ENCODE measurements at places on chromosomes 7 and 10. TPM values are rescaled to one million over a fixed set of nuclear protein-coding genes. Genes with fewer than 3 reads are reported as not detected.

GRCh38 chr7:7183838-7184463 lies 1.6 kb downstream of the C1GALT1 start:
- peaks cover 20% of the 10 kb centered on the region for H3K36me3 ChIP-seq
- peak; percentile 59 for DNase-seq
- H3K27me3 ChIP-seq = no peaks in the 10 kb centered on the region
- peak overlapping the region; percentile 44 for H3K27ac ChIP-seq
- peaks cover 40% of the 10 kb centered on the region for H3K4me1 ChIP-seq
- H3K4me3 ChIP-seq = peak overlapping the region; percentile 91

GRCh38 chr10:105725007-105725406 lies 1083.9 kb downstream of the SORCS3 start:
- H3K4me1 ChIP-seq = no peaks in the 10 kb centered on the region
- H3K4me3 ChIP-seq = no peak overlapping the region
- no peak for DNase-seq
- no peak overlapping the region for H3K27ac ChIP-seq
- H3K27me3 ChIP-seq = no peaks in the 10 kb centered on the region

GRCh38 chr7:72710983-72711382 lies 117.0 kb downstream of the TYW1B start:
- no peak overlapping the region for H3K27ac ChIP-seq
- H3K27me3 ChIP-seq = no peaks in the 10 kb centered on the region
- DNase-seq = no peak
- peaks cover 4% of the 10 kb centered on the region for H3K4me1 ChIP-seq
- no peak overlapping the region for H3K4me3 ChIP-seq
- H3K36me3 ChIP-seq = no peaks in the 10 kb centered on the region

GRCh38 chr10:108375691-108376090 lies 1211.2 kb upstream of the SORCS1 start:
- H3K27me3 ChIP-seq = no peaks in the 10 kb centered on the region
- DNase-seq = no peak
- H3K36me3 ChIP-seq = no peaks in the 10 kb centered on the region
- no peak overlapping the region for H3K4me3 ChIP-seq

- H3K36me3 ChIP-seq = no peaks in the 10 kb centered on the region
- no peak within 1 kb of the TSS for H3K27ac ChIP-seq
- DNase-seq = peak; percentile 94
- H3K4me3 ChIP-seq = peak within 1 kb of the TSS; percentile 77
These were observed at the start of gene EPHB4 for GRCh38 chr7:100827330-100828226. TSS of gene EPHB4 (minus strand) at chr7:100827523. CDS start at chr7:100827030, 493 bp downstream.

DNA sequence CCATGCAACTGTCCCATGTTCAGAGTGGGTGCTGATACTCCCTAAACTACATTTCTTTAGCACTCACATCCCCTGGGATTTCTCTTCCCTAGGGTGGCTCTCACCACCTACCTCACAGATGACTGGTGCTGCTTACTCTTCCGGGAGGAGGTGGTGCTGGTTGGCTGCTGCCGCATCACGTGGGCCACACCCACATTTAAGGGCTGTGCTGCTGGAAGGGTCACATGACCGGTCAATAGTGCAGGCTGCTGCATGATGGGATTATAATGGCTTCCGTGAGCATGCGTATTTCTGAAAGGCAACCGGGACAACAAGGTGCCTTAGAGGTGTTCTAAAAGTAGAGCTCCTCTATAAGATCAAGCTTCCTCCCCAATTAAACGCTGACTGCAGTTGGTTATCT lies 76.8 kb downstream of the CLEC2L start:
- H3K4me1 ChIP-seq = no peaks in the 10 kb centered on the region
- no peaks in the 10 kb centered on the region for H3K27me3 ChIP-seq
- no peak for DNase-seq
- H3K27ac ChIP-seq = no peak overlapping the region
- H3K4me3 ChIP-seq = no peak overlapping the region

- H3K27me3 ChIP-seq = no peaks in the 10 kb centered on the region
- no peak for DNase-seq
- H3K27ac ChIP-seq = no peak overlapping the region
- no peaks in the 10 kb centered on the region for H3K4me1 ChIP-seq
- H3K36me3 ChIP-seq = no peaks in the 10 kb centered on the region
These were observed 876.2 kb downstream of the GRID1 start for GRCh38 chr10:85490431-85490830.

DNA sequence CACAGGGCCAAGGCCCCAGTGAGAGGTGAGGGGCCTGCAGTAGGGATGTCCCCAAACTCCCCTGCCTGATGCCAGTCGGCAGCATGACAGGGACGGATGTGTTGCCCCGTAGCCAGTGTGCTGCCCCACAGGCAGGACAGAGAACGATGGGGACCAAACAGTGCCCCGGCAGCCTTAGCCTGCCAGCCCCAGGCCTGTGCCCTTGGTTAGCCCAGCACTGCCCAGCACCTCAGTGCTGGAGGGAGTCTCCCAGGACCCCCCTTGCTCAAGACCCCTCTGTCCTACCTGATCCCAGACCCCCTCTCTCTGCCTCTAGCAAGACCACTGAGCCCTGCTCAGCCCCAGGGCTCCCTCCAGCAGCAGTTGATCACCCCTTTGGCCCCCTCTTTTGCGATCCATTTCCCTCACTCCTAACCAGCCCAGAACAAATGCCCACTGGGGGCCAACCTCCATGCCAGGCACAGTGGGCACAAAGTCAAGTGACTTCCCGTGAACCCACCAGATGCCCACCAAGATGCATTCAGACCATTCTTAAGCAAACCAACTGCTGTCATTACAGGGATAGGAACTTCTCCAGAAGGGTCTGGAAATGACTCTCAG lies 34.0 kb downstream of the OAT start:
- DNase-seq = peak; percentile 76
- H3K4me3 ChIP-seq = no peak overlapping the region
- H3K36me3 ChIP-seq = no peaks in the 10 kb centered on the region
- peaks cover 4% of the 10 kb centered on the region for H3K4me1 ChIP-seq
- H3K27me3 ChIP-seq = peaks cover 17% of the 10 kb centered on the region
- H3K27ac ChIP-seq = no peak overlapping the region

DNA sequence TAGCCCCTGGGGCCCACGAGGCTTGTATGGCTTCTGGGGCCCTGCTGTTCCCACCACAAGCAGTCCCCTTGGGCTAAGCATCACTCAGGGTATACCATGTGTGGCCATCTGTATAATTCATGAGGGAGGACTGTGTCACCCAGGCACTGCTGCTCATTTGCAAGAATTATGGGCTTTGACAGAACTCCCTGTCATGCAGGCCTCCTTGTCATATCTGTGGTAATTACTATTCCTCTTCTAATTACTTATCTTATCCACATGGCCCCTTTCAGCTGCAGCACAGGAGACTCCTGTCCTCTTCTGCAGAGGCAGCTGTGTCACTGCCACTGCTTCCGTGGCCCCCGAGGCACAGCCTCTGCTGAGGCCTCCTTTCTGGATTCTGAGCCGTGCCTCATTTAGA lies 46.3 kb downstream of the LRMDA start:
- no peak overlapping the region for H3K27ac ChIP-seq
- no peak overlapping the region for H3K4me3 ChIP-seq
- H3K36me3 ChIP-seq = no peaks in the 10 kb centered on the region
- DNase-seq = no peak
- H3K27me3 ChIP-seq = no peaks in the 10 kb centered on the region

- DNase-seq = no peak
- peaks cover 55% of the 10 kb centered on the region for H3K4me1 ChIP-seq
- H3K27ac ChIP-seq = peak overlapping the region; percentile 54
These were observed 4.0 kb downstream of the UNC5B start for GRCh38 chr10:71216363-71216695.

- H3K27ac ChIP-seq = no peak overlapping the region
- H3K4me3 ChIP-seq = no peak overlapping the region
- H3K36me3 ChIP-seq = no peaks in the 10 kb centered on the region
- no peaks in the 10 kb centered on the region for H3K27me3 ChIP-seq
- DNase-seq = no peak
These were observed 356.8 kb downstream of the GPR158 start for GRCh38 chr10:25531457-25532061.

- H3K36me3 ChIP-seq = no peaks in the 10 kb centered on the region
- DNase-seq = no peak
- no peaks in the 10 kb centered on the region for H3K27me3 ChIP-seq
- no peak overlapping the region for H3K4me3 ChIP-seq
- H3K27ac ChIP-seq = no peak overlapping the region
- H3K4me1 ChIP-seq = no peaks in the 10 kb centered on the region
These were observed 169.9 kb downstream of the RNF133 start for GRCh38 chr7:122528879-122529481.

GRCh38 chr7:1758028-1758858 lies 88.2 kb downstream of the ELFN1 start:
- H3K4me3 ChIP-seq = no peak overlapping the region
- no peak overlapping the region for H3K27ac ChIP-seq
- H3K4me1 ChIP-seq = no peaks in the 10 kb centered on the region
- peak; percentile 85 for DNase-seq
- no peaks in the 10 kb centered on the region for H3K36me3 ChIP-seq

DNA sequence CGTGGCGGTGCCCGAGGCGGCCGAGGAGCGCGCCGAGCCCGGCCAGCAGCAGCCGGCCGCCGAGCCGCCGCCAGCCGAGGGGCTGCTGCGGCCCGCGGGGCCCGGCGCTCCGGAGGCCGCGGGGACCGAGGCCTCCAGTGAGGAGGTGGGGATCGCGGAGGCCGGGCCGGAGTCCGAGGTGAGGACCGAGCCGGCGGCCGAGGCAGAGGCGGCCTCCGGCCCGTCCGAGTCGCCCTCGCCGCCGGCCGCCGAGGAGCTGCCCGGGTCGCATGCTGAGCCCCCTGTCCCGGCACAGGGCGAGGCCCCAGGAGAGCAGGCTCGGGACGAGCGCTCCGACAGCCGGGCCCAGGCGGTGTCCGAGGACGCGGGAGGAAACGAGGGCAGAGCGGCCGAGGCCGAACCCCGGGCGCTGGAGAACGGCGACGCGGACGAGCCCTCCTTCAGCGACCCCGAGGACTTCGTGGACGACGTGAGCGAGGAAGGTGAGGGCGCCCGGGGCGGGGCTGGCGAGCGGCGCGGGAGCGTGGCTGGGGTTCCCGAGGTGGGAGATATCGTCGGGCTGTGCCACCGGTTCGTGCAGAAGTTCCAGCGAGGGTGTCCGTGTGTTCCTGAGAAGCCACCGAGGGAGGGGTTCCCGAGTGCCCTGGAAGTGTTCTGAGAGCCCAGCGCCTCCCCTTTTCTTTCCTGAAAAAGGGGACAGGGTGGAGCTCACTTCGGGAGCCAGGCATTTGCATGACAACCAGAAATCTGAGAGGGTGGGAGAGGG lies 495 bp downstream of the EIF3B start:
- H3K27me3 ChIP-seq = no peaks in the 10 kb centered on the region
- peaks cover 26% of the 10 kb centered on the region for H3K4me1 ChIP-seq
- peak overlapping the region; percentile 100 for H3K27ac ChIP-seq
- H3K4me3 ChIP-seq = peak overlapping the region; percentile 96
- H3K36me3 ChIP-seq = peaks cover 33% of the 10 kb centered on the region

DNA sequence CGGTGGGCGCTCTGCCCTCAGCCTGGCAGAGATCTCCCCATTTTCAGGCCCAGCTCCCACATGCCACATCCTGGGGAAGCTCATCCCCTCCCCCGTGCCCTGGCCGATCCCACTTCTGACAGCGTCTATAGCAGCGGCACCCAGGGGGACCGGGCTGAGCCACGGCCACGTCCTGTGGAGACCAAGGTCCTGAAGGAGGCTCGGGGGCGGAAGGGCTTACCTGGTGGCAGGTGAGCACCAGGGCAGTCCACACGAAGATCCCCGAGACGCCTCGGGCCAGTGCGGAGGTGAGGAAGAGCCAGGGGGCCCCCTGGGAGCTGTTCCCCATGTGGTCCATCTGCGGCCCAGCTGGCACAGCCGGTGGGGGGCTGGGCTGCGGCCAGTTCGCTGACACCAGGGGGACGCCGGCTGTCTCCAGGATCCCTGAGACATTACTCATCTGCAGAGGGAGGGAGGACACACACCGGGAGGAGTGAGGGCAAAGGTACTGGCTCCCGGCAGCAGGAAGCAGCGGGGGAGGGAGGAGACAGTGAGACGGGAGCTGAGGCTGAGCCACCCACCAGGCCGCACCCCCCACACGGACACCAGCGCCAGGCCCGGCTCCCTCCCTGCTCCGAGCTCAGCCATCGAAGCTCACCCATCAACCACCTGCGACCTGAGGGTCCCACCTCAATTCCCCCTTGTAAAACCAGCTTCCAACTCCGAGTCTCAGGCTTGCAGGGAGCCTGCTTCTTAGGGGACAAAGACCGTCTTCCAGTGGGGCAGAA lies 776 bp downstream of the TMEM184A start:
- DNase-seq = peak; percentile 99
- no peaks in the 10 kb centered on the region for H3K36me3 ChIP-seq
- no peaks in the 10 kb centered on the region for H3K27me3 ChIP-seq

DNA sequence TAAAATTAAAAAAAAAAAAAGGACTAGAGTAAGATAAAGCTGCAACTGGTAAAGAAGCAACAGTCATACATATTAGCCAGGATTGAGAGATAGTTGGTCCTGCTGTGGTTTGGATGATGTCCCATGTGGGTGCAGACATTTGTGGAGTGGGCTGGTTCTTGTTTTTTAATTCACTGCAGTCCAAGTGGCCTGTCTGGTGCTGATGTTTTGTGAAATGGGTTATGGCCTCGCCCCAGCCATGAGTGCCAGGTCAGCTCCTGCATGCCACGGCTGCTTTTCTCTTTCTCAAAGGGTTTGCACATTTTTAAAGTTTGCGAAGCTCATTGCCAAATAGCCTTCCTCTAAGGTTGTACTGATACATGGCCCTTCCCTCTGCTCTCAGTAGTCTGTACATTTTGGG lies 14.1 kb upstream of the BTBD16 start:
- no peaks in the 10 kb centered on the region for H3K36me3 ChIP-seq
- H3K27me3 ChIP-seq = no peaks in the 10 kb centered on the region
- peaks cover 3% of the 10 kb centered on the region for H3K4me1 ChIP-seq
- no peak overlapping the region for H3K4me3 ChIP-seq

GRCh38 chr7:30466266-30466665 lies 12.3 kb downstream of the NOD1 start:
- no peak for DNase-seq
- no peaks in the 10 kb centered on the region for H3K27me3 ChIP-seq
- H3K36me3 ChIP-seq = no peaks in the 10 kb centered on the region
- no peak overlapping the region for H3K4me3 ChIP-seq
- H3K27ac ChIP-seq = peak overlapping the region; percentile 68

The GHRHR gene
- not detected for total RNA-seq

The WASL gene
- 24.5 TPM for total RNA-seq

The WNT8B gene
- not detected for total RNA-seq

The PTF1A gene
- not detected for total RNA-seq

The VAX1 gene
- not detected for total RNA-seq

The EN2 gene
- total RNA-seq = under 0.01 TPM

The PDZD7 gene
- total RNA-seq = 0.72 TPM

The ZPBP gene
- not detected for total RNA-seq

The DPYSL4 gene
- 0.72 TPM for total RNA-seq

The C7orf57 gene
- under 0.01 TPM for total RNA-seq

The MNX1 gene
- not detected for total RNA-seq

The SLK gene
- total RNA-seq = 48.1 TPM

The CTTNBP2 gene
- total RNA-seq = 2.9 TPM
